ENCODE measurements at places on chromosomes 3 and 15.
A peak's percentile ranks its signal among the peaks of the same experiment; 100 is the strongest.

DNA sequence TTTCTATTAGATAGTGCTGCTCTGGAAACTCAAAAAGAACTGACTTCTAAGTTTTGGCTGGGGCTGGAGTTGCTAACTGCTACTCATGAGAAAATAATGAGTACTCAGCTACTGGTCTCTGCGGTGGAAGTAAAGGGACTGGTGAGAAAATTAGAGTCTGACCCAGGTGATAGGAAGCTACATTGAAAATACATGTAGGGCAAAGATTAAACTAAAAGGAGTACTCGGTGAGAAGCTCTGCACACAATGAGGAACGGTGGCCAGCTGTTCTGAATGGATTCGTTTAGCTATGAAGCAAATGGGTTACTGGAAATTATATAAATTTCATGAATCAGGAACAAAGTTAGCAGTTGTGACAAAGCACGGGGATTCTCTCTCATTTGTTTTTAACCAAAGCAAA is 512.9 kb upstream of the SGO1 start:
- DNase-seq, result no peak

GRCh38 chr3:134644731-134645514 is 5.9 kb downstream of the KY start:
- DNase-seq, result peak; percentile 13

GRCh38 chr3:58994746-58995330 is 55.0 kb downstream of the CFAP20DC start:
- peak; percentile 71 for DNase-seq

DNA sequence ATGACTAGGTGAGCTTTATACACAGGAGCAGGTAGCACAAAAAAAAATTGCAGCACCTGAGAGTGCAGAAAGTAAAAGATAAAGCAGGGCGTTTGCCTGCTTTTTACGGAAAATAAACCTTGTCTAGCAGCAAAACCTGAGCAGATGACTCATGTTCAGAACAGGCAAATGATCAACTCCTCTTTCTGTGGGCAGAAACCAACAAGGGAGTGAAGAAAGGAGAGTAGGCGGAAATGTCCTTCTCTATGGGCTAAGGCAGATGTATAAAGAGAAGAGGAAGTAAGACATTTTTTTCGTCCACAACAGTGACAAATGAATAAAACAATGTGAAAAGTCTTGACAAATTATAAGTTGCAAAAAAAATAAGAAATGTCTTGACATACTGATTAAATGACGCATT is 24.5 kb upstream of the GMNC start:
- DNase-seq, result peak; percentile 21

GRCh38 chr3:16305111-16305541 is 40.1 kb downstream of the OXNAD1 start:
- DNase-seq, result no peak

DNA sequence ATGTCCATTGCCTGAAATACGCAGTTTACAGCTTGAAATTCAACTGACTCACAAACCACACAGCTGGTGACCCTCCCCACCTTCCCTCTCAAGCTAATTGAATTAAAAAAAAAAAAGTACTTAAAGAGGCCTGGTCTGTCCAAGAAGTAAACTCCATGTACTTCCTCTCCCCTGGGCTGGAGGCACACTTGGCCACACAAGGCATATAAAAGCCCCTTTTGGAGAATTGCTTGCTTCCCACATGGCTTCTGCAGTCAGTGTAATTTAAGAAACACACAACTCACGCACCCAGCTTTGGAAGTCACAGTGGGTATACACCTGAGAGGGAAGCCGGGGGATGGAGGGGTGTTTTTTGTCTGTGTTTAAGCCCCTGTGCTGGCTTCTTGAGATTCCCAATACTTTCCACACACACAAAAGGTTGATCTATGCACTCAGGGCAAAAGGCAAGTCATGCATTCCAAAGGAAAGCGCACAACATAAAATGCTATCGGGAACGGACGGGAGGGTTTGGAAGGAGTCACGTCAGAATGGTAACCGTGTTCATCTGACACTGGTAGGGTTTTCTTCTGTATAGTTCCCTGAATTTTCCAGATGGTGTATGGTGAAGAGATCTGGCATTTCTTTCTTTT is 106.6 kb upstream of the ALDH1A3 start:
- DNase-seq, result no peak
